ENCODE measurements at places on chromosomes 3 and 15. TPM values are rescaled to one million over a fixed set of nuclear protein-coding genes. Genes with fewer than 3 reads are reported as not detected.

CDHR4 gene
- total RNA-seq: 0.44 TPM

TMEM45A gene
- total RNA-seq: 2.0 TPM

CCDC54 gene
- not detected for total RNA-seq

GABRR3 gene
- not detected for total RNA-seq

GOLGA8M gene
- not detected for total RNA-seq

BCL2A1 gene
- total RNA-seq: 18.5 TPM

EFHB gene
- total RNA-seq: 0.72 TPM

CLEC3B gene
- total RNA-seq: not detected

ITIH3 gene
- not detected for total RNA-seq

C3orf49 gene
- total RNA-seq: not detected

SYNPR gene
- total RNA-seq: not detected

TMEM108 gene
- not detected for total RNA-seq

MINDY2 gene
- 7.1 TPM for total RNA-seq

Measured in A549 treated with CORT108297 at 1 μM for 4 hours (cell line).